ENCODE measurements at places on chromosomes 1 and 21.
A peak's percentile ranks its signal among the peaks of the same experiment; 100 is the strongest.

- no peak for DNase-seq
Measured at GRCh38 chr1:9281071-9281827, 11.4 kb upstream of the SPSB1 start.

DNA sequence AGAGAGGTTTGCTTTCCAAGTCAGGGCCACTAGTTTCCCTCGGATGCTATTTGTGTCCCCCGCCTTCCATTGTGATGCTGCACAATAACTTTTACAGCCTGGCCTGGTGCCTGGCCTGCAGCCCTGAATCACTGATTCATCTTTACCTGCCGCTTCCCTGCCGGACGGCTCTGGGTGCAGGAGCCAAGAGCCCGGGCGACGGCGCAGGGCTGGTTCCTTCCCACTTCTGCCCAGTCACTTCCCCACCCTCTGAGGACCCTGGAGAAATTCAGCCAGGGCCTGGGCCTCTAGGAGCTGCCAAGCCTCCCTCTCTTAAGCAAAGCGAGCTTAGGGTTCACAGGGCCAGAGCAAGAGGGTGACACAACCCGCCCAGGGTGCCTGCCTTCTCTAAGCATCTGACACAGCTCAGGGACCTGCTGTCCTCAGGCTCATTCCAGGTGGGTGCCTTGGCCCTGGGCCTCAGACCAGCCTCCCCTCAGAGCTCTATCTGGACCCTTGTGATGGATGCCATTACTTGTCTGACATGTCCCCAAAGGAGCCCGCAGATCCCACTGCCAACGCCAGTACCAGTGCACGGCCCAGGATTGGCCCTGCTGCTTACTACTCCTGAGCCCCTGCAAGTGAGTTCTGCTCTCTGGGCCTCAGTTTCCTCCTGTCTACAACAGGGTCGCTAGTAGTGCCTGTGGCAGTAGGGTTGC lies 381.0 kb upstream of the VAMP3 start:
- DNase-seq = no peak

- DNase-seq = no peak
Measured at GRCh38 chr1:220550811-220551399, 23.0 kb downstream of the MARK1 start.

- no peak for DNase-seq
Measured at GRCh38 chr1:27331426-27331825, 9.5 kb downstream of the TMEM222 start.

GRCh38 chr1:219805191-219805590 lies 123.2 kb downstream of the SLC30A10 start:
- no peak for DNase-seq

DNA sequence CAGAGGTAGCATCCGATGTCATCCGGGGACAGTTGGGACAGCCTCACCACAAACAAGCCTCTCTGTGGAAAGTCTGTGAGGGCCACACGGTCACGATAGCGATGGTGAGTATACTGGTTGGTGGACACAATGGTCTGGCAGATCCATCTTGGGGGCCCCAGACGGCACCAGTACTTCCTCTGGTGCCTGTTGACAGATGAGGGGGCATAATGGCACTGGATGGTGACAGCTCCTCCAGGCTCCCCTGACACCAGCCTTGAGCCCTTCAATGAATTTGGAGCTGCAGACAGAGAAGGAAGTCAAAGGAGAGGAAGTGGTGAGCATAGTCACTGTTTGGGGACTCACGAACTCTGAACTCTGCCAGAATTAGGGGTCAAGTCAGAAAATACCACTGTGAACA lies 8.0 kb downstream of the FCAMR start:
- DNase-seq = no peak

- no peak for DNase-seq
Measured at GRCh38 chr1:64235181-64235580, 31.8 kb downstream of the UBE2U start.

- no peak for DNase-seq
Measured at GRCh38 chr1:47791879-47792608, 205.1 kb downstream of the TRABD2B start.

DNA sequence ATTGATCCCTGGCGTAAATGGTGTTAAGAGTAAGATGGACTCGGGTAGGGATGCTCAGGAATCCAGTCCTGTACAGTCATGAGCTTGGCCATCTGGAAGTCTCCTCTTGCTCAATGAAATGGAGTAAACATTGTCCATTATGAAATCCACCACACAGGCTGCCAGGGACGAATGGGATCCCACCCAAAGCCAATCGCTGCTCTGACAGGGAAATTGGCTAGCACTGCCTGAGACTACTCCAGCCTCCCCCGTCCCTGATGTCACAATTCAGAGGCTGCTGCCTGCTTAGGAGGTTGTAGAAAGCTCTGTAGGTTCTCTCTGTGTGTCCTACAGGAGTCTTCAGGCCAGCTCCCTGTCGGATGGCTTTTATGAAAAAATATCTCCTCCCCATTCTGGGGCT lies at the start of gene HSD11B1:
Gene HSD11B1 (plus strand): TSS at position 263 of the 400 bp plus-strand sequence. CDS start 97 bp downstream, at position 360.
- DNase-seq = no peak

GRCh38 chr1:13462682-13463081 lies 51.1 kb downstream of the LRRC38 start:
- no peak for DNase-seq

GRCh38 chr21:25638660-25639550 lies at the start of gene JAM2:
Gene JAM2 (plus strand): TSS chr21:25639258. CDS start chr21:25639822, 564 bp downstream.
- DNase-seq = no peak

DNA sequence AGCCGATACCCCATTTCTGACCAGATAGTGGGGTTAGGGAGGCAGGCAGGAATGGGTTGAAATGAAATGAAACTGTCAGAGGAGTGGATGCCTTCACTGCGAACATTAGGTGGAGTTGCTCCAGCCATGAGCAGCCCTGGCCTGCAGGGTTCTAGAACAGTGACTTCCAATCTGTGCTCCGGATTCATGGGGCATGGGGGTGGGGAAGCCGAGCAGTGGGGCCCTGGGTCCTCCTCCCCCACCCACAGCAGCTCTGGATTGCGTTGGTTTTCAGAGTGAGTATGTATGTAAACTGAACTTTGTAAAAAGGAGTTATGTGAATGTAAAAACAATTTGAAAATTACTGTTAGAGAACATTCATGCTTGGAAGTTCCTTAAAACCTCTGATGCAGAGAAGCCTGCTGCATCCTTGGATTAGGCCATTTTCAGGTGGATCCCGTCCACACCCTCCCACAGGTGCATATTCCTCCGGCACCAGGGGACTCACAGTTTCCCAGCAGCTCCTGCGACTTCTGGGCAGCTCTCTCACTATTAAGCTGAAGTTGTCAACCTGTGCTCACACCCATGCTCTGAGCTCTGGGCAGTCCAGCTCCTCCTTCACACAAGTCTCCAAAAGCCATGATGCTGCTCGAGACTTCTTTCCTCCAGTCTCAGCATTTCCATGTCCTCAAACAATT lies 54.4 kb upstream of the EDN2 start:
- no peak for DNase-seq

- no peak for DNase-seq
Measured at GRCh38 chr1:38872401-38873026, 634 bp downstream of the MYCBP start.

DNA sequence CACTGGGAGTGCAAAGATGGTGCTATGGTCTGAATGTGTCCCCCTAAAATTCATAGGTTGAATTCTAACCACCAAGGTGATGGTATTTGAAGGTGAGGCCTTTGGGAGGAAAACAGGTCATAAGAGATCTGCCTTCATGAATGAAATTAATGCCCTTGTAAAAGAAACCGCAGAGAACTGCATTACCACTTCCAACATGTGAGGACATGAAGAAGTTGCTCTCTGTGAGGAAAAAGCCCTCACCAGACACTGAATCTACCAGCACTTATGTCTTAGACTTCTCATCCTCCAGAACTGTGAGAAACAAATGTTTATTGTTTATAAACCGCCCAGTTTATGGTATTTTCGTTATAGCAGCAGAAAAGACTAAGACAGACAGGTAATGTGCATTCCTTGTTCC lies 224.7 kb upstream of the C1orf87 start:
- no peak for DNase-seq

- no peak for DNase-seq
Measured at GRCh38 chr1:77506771-77507170, 175.7 kb downstream of the ZZZ3 start.

- DNase-seq = no peak
Measured at GRCh38 chr1:154772056-154772455, 98.0 kb downstream of the KCNN3 start.

DNA sequence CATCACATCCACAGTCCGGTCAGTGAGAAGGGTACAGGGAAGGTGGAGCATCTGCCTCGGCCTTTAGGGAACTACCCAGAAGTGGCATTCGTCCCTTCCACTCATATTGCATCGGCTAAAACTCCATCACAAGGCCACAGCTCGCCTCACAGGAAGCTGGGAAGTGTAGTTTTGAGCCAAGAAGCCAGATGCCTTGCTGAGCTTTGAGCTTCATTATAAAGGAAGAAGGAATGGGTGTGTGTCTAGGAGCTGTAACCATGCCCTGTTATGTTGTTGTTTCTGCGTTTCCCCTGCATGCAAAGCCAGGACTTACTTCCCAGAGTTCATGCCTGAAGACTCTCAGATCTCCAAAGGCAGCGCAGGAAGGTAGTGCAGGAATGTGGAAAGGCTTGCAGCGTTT lies 61.1 kb downstream of the OPTC start:
- DNase-seq = no peak

- no peak for DNase-seq
Measured at GRCh38 chr1:95006681-95007080, 66.1 kb downstream of the ALG14 start.

- DNase-seq = no peak
Measured at GRCh38 chr1:71390518-71390917, 309.7 kb upstream of the ZRANB2 start.

DNA sequence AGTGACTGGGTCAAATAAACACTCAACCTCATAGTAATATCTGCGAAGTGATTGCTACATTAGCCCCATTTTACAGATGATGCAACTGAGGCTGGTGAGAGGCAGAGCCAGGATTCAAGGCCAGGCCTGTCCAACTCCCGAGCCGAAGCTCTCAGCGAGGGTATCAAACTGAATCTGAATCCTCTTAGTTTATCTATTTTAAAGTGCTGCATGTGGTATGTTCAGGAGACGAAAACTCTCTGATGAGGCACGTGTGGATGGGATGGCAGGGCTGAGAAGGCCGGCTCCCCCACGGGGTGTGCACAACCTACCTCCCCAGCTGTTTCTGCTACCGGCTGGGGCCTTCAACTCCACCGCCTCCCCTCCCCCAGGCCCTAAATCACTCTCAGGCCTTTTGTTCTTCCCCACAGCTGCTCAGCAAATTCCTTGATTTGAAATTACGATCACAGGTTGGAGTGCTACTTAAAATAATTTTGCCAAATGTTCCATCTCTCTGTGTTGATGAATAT lies 171.8 kb downstream of the TOMM20 start:
- peak; percentile 67 for DNase-seq

GRCh38 chr1:94660994-94661393 lies 119.4 kb upstream of the F3 start:
- no peak for DNase-seq

DNA sequence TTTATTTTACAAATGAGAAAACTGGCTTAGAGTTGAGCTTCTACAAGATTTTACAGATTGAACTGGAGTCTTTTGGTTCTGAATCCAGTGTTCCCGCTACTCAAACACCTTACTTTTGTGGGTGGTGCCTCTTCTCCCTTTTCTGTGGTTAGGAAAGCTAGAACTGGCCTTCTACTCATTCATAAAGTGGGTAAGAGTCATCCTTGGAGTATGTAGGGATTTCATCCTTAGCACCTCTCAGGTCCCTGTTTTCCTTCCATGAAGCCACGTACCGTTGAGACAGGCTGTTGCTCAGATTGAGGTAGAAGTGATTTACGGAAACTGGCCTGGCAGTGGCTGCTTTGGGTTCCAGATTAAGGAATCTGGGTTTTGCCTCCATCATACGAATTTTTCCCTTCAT lies 35.8 kb downstream of the WNT4 start:
- DNase-seq = peak; percentile 14

DNA sequence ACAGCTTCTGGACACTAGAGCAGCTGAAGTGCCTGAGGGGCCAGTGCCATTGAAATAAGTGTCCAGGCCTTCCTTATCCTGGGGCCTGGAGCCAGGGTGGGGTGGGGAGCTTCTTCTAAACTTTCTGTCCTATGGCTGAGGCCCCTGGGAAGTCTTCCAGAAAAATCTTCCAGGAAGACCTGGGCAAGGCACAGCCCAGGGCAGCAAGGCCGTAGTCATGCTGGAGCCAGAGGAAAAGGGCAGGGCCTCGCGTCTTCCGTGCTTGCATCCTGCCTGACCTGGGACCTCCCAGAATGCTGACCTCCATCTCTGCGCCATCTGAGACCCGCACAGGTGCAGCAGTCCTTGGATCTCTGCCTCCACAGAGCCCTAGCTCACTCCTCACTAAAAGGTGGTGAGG lies 96.7 kb upstream of the SLC44A3 start:
- DNase-seq = no peak

- no peak for DNase-seq
Measured at GRCh38 chr1:43518935-43519686, 11.6 kb upstream of the PTPRF start.

- peak; percentile 58 for DNase-seq
Measured at GRCh38 chr1:23473037-23473800, 10.8 kb downstream of the ASAP3 start.

DNA sequence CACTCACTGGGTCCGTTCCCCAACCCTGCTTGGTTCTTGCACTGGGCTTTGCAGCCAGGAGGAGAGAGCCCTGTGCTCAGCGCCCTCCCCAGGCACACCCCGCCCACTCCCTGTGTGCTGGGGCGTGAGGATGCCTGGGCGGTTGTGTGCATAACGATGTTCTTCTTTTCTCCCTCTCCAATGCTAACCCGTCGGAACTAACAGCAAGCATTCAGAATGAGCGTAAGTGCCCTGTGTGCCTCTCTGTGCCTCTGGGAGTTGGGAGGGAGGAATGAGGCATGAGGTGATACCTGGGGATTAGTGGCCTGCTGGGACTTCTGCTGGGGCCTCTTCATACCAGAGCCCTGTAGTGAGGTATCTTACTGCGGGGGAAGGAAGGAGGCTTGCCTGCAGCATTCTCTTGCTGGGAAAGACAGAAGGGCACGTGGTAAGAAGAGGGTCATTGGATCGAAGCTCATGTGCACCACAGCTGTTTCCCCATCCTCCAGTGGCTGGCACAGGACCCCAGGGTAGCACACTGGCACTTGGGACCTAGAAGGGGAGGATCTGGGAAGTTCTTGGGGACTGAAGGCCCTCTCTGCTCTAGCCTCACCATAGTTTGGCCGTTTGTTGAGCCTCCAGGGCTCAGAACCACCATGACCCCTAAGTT lies 79.8 kb downstream of the NFASC start:
- no peak for DNase-seq

DNA sequence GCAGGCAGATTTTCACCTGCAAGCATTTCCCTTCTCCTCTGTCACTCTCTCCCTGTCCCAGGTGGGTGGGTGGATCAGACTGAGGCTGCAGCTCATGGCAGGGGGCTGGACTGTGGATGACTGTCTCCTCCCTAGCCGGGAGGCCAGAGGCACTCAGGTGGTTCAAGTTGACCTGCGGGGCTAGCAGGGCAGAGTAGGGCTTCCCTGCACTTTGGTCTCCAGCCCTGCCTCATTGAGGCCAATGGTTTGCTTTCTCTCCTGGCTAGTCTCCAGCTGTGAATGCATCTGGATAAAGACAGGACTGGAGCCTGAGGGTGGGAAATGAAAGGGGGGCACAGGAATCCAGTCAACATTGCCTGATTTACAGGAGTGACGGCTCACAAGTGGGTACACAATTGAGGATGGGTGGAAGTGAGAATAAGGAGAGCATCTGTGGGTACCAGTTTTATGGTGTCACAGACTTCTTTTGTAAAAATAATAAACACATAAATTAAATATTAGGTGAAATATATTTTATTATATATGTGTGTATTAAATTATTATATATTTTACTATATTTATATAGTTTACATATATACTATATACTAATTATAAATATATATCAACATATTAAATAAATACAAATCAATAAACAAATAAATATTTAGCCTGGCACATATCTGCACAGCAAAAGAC lies 25.6 kb downstream of the RUNX1 start:
- DNase-seq = no peak

- DNase-seq = no peak
Measured at GRCh38 chr1:99397863-99398262, 133.6 kb downstream of the PLPPR4 start.

All from SW480 (cell line).